GM10248 (cell line): ENCODE measurements at places on chromosomes 2 and 18.

DNA sequence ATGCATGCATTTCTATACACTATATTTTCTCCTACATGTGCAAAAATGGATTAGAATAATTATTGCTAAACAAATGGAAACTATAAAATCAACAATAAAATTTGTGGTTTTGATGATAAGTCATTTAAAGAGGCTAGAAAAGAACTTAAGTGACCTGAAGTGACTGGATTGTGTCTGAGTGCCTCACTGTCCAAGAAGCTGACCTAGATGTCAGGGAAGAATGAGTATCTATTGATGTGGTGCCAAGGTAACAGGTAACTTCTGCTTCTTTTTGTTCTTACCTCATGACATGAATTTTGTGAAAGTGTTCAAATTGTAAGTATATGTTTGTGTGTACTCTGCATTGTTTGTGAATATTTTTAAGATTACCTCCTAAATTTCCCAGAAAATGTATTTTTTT is 1623.9 kb upstream of the ACVR2A start:
- DNase-seq, result no peak

DNA sequence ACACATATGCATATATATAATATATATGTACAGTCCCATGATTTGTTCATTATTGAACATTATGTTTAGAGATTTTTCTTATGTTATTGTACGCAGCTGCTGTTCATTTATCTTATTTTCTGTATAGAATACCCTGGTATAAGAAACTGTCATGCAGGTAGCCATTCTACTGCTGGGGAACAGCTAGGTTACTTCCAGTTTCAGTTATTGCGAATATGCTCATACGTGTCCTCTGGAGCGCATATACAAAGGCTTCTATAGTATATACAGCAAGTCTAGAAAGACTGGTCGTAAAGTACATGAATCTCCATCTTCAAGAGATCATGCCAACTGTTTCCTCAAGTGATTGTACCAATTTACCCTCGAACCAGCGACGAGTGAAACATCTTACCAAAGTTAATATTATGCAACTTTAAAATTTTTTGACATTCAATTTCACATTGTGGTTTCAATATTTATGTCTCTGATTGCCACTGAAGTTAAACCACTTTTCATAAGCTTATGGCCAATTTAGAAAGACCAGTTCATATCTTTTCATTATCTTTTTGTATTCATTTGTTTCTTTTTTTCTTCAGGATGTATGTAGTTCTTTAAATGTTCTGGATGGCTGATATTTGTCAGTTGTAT is 53.5 kb downstream of the RDH14 start:
- DNase-seq, result no peak

GRCh38 chr18:70028084-70028483 is 80.4 kb upstream of the CD226 start:
- no peak for DNase-seq

DNA sequence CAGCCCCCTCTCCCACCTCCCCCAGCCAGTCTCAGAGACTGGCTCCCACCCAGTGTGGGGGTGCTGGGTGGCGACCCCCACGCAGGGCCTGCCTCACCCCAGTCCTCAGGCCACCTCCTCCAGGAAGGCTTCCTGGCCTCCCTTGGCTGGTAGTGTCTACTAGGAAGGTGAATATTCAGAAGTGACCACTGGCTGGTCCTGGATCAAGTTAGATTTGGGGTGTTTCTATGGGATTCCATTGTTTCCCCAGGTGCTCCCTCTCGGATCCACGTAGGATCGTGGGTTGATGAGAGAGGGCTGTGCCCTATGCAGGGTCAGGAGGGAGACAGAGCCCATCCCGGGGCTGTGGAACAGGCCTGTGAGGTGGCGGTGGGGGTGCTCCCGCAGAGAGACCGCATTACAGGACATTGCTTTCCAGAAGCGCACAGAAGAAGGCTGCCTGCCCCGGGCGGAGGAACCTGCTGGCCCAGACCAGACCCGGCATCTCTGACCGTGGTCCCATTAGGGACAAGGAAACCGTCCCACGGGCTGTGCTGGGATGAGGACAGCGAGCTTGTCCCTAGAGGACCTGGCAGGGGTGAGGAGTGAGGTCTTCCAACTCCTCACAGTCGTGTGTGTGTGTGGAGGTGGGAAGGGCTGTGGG is 3.3 kb downstream of the PDCD1 start:
- DNase-seq, result no peak

DNA sequence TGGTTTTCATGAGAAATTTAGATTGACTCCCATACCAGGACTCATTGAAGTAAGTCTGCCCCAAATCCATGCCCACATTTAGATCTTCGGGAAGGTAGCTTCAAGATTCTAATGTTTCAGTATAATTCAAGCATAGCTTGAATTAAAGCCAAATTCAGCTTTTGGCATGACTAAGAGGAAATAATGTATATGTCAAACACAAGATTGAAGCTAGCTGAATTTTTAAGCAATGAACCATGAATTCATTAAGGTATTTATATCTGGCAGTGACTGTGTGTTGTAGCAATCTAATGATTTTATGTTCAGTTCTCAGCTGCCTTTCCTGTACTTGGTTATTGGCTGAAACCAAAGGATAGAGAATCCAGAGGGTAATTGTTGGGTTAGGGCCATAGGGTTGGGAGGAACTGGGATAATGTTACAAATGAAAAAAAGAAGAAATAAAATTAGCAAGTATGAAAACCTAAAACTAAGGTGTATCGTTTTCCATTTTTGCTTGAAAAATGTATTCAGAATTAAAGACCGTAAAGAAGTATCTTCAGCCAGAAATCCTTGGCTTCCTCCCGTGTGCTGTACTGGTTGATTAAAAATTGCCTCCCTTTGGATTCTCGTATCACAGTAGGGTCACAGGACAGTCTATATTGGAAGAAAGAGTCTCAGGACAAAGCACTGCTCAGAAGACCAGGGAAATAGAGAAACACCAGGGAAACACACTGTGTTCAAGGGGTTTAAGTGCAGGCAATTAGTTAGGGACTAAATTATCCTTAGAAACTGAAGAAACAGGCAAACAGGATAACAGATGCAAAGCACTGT is 119.0 kb upstream of the FN1 start:
- DNase-seq, result no peak

- no peak for DNase-seq
Measured at GRCh38 chr2:161947836-161948235, 126.2 kb downstream of the DPP4 start.

DNA sequence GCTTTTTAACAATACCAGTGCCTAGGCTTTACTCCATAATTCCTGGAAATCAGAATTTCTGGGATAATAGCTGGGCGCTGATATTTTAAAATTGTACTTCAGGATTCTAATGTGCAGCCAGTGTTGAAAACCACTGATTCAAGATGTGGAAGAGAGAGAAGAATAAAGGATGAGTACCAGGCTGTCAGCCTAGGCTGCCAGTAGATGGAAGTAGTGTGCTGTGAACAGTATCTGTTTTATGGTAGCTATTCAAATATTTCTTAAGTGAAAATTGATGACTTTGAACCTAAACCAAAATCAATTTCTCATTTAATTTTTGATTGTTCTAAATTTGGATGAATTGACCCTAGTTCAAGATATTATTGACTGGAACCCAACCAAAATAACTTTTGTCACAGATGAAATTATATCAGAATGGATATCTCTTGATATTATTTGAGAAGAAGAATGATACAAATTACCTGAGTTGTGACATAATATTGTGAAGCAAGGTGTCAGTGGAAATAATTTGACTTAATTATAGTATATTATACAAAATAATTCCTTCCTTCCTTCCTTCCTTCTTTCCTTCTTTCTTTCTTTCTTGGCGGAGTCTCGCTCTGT is 88.0 kb downstream of the COMMD1 start:
- DNase-seq, result peak; percentile 59

GRCh38 chr2:61535449-61535848 is 2.7 kb downstream of the XPO1 start:
- no peak for DNase-seq

DNA sequence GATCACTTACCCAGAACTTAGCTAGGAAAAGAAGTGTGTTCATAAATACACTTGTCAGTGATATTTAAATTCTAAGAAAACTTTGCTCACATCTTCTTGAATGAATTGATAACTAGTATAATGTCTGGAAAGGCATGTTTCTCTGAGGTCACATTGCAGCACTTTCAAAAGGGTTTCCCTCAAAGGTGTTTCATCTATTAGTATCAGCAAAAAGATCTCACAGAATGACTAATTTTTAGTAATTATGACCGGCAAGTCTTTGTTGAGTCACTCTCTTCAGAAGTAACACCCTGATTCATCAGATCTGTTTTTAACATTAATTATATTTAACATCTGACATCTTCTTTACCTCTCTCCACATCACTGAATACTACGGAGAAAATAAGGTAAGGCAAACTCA is 222.3 kb downstream of the IKZF2 start:
- DNase-seq, result no peak

- no peak for DNase-seq
Measured at GRCh38 chr2:160294889-160295288, 94.8 kb upstream of the ITGB6 start.

DNA sequence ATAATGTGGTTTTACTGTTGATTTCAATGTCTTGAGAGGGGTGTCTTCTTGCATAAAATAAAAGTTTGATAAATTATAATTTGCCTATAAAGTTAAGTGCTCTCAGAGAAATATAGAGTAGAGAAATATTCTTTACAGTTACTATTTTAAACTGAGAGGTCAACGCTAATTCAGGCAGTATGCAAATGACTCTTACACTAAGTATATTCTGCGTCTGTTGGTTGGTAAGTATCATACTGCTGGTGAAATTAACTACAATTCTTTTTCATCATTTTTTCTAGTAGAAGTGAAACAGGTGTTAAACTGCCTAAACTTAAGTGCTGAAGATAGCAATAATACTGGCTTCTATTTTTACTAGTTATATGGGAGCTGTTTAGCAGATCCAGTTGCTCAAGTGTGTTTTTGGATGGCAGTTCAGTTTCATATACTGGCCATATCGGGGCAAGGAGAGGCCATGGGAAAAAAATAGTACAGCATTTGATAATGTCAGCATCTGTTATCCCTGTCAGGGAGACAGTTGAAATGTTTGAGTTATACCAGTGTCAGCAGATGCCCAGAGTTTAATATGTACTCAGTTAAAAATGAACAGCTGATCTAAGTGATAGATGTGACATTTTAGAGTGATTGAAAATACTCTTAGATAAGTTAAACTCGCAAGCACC is 86.2 kb downstream of the MIB1 start:
- no peak for DNase-seq

DNA sequence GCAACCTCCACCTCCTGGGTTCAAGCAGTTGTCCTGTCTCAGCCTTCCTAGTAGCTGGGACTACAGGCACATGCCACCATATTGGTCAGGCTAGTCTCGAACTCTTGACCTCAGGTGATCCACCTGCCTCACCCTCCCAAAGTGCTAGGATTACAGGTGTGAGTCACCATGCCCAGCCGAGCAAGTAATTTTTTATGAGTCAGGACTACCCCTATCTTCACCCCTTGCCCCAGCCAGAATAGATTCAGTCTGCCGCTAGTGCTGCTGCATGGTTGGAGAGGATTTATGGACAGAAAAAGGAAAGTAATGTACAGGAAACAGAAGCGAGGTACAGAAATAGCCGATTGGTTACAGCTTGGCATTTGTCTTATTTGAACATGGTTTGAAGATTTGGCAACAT is 48.9 kb downstream of the BMPR2 start:
- no peak for DNase-seq

- DNase-seq, result no peak
Measured at GRCh38 chr2:46382331-46383112, 85.3 kb downstream of the EPAS1 start.

DNA sequence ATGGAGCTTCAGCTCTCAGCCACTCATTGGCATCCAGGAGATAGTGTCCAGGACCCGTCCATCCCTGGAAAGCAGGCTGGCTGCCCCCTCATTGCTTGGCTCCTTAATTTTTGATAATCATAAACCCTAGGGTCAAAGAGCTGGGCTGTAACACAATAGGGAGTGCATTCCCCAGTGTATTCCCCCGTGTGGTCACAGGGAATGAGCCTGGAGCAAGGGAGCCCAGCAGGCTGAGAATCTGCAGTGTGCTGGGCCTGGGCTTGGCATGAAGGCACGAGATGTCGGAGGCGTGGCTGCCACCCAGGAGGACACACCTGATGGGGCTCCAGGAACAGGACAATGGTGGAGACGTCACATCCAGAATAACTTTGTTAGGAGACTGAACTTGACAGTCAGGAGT is 18.7 kb downstream of the TPRKB start:
- no peak for DNase-seq

GRCh38 chr2:55519938-55520885 is 694 bp downstream of the CFAP36 start:
- DNase-seq, result peak; percentile 16

DNA sequence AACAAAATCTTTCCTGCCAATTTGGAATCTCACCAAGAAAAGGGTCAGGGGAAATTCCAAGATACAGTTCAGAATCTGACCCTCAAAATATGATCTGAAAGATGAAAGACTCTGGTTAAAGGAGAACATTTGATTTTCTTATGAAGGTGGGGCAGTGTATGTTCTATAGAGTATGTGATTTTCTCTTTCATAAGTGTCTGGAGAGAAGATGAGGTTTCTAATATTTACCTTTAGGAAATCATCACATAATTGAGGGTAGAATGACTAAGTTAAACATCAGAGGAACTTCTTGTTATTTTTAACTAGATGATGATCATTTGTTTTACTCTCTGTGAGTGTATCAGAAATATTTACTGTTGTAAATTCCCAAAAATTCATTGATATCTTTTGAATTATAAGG is 27.8 kb upstream of the MBOAT2 start:
- no peak for DNase-seq

DNA sequence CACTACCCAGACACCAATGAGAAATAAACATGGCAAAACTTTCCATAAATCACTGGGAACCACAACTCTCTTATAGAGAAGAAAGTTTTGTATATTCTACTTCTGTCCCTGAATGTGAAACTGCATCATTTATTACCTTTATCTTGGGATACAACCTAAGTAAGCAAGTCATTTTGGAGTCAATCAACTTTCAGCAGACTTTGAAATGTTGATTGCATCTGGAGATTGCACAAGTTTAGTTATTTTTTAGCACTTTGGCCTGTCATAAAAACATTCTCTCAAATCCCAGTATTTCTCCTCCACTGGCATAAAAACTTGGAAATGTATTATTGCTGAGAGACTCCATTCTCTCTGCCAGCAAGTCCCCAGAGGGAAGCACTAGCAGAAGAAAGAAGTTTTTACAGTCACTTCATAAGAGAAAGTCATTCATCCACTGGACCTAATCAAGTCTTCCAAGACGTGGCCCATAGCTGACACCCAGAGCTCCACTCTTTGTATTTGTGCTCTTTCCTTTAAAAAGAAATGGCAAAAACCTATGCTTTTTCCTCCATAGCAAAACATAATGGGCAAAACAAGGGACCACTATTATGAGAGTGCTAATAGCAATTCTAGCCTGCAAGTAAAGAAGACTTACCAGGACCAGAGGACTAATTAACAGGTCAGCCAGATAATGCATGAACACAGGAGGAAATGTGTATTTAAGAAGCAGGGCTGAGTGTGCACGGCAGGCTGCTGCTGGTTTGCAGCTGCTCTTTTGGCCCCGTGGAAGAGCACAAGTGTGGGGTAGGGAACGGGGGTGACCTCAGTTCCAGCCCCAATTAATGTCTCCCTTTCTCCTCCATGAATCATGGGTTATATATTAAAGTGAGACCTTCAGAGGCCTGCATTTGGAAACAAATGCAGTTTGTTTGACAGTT is 171.5 kb downstream of the INO80D start:
- no peak for DNase-seq

- DNase-seq, result no peak
Measured at GRCh38 chr2:13240061-13240460, 523.3 kb downstream of the TRIB2 start.

- no peak for DNase-seq
Measured at GRCh38 chr2:235497096-235497495, 3.3 kb downstream of the AGAP1 start.

- DNase-seq, result no peak
Measured at GRCh38 chr18:4589056-4589800, 134.1 kb upstream of the DLGAP1 start.
